ENCODE measurements at places on chromosomes 1 and 21.

- peaks cover 95% of the 10 kb centered on the region for H3K4me1 ChIP-seq
- H3K27ac ChIP-seq, result peak overlapping the region; percentile 100
- peaks cover 59% of the 10 kb centered on the region for H3K36me3 ChIP-seq
Measured at GRCh38 chr1:221712776-221713431, 29.0 kb downstream of the DUSP10 start.

GRCh38 chr1:202710070-202711045, at the start of gene SYT2:
Gene SYT2, minus strand, starts transcription at chr1:202710454. Its CDS starts 104,682 bp downstream, at chr1:202605772.
- no peaks in the 10 kb centered on the region for H3K4me1 ChIP-seq
- H3K4me3 ChIP-seq, result no peak within 1 kb of the TSS
- H3K27me3 ChIP-seq, result peaks cover 74% of the 10 kb centered on the region
- DNase-seq, result peak; percentile 33
- no peaks in the 10 kb centered on the region for H3K36me3 ChIP-seq

- peaks cover 28% of the 10 kb centered on the region for H3K27me3 ChIP-seq
- H3K36me3 ChIP-seq, result no peaks in the 10 kb centered on the region
- no peak overlapping the region for H3K4me3 ChIP-seq
- no peak overlapping the region for H3K27ac ChIP-seq
Measured at GRCh38 chr1:20216574-20216973, 30.3 kb upstream of the PLA2G2C start.

- peaks cover 52% of the 10 kb centered on the region for H3K36me3 ChIP-seq
- H3K27me3 ChIP-seq, result no peaks in the 10 kb centered on the region
- no peak overlapping the region for H3K4me3 ChIP-seq
- H3K27ac ChIP-seq, result peak overlapping the region; percentile 6
- peaks cover 7% of the 10 kb centered on the region for H3K4me1 ChIP-seq
Measured at GRCh38 chr1:220031287-220031686, 15.0 kb downstream of the EPRS1 start.

DNA sequence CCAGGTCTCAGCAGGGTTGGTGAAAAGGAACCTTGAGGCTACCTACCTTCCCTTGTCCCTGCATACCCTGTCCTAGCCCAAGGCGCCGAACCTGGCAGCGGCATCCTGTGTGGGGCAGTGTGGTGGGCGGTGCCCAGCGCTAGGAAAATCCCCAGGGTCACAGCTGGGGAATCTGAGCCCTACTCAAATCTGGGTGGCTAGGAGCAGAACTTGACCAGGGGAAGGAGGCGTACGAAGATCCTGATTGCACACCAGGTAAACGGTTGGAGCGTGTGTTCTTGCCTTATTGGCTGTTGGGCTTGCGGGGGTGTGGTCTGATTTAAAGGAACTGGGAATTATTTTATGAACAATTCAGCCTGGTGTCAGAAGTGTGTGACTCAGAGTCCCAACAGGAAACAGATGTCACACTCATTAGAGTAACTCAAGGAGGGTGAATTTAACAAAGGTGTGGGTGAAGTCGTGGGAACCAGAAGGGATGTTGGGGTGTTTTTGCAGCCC, 118.6 kb downstream of the LRIG2 start:
- H3K27me3 ChIP-seq, result peaks cover 6% of the 10 kb centered on the region
- no peak overlapping the region for H3K27ac ChIP-seq
- H3K4me3 ChIP-seq, result no peak overlapping the region
- no peak for DNase-seq

GRCh38 chr21:35323947-35324346, 274.8 kb upstream of the RUNX1 start:
- no peak overlapping the region for H3K4me3 ChIP-seq
- no peak for DNase-seq
- no peaks in the 10 kb centered on the region for H3K4me1 ChIP-seq
- H3K36me3 ChIP-seq, result no peaks in the 10 kb centered on the region
- no peak overlapping the region for H3K27ac ChIP-seq
- H3K27me3 ChIP-seq, result peaks cover 3% of the 10 kb centered on the region

- H3K4me1 ChIP-seq, result peaks cover 45% of the 10 kb centered on the region
- H3K36me3 ChIP-seq, result peaks cover 48% of the 10 kb centered on the region
- no peak for DNase-seq
- H3K27ac ChIP-seq, result peak overlapping the region; percentile 43
- no peaks in the 10 kb centered on the region for H3K27me3 ChIP-seq
Measured at GRCh38 chr1:150970808-150971582, 3.6 kb downstream of the CERS2 start.

DNA sequence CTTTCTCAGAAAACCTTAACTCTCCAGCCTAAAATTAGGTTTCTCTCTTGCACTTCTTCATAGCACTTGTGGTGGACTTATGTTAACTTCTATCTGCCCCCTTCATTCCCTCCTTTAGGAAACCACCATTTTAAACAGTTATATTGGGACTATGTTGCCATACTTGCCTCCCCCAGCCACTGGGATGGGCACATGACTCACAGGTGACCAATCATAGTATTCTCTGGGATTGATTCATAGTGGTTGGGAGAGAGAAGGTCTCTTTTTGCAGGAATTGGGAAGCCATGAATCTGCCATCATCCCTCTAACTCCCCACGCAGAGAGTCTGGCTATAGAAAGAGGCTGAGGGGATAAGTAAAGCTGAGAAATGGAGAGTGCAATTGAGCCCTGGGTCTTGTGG, 50.4 kb upstream of the NRDC start:
- H3K36me3 ChIP-seq, result no peaks in the 10 kb centered on the region
- no peaks in the 10 kb centered on the region for H3K4me1 ChIP-seq
- no peak for DNase-seq
- no peak overlapping the region for H3K27ac ChIP-seq
- peaks cover 22% of the 10 kb centered on the region for H3K27me3 ChIP-seq

DNA sequence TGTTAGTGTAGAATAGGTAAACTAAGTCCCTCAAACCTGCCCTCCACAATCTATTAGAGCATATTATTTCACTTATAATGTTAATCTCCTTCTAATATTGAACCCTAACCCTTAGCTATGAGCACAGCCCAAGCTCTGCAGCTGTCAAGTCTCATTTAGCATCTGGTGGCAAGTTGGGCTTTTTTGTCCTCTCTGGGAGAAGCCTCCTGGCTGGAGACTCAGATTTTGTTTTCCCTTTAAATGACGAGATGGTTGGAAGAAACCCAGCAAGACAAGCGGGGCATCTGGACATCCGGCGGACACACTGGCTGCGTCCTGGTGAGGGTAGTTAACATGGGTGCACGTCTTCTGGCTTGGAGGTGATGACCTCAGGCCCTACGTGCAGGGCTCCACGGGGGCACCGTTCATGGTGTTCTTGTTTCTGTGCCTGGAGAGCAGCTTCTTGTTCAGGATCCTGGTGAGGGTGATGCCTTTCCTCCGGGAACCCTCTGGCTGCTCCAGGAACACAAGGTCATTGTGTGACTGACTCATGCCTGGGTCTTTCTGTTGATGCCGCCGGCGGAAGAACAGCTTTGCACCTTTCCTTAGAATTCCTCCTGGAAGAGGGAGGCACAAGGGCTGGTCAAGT, 9.7 kb upstream of the PRDM15 start:
- H3K27me3 ChIP-seq, result no peaks in the 10 kb centered on the region
- H3K4me3 ChIP-seq, result no peak overlapping the region
- H3K36me3 ChIP-seq, result no peaks in the 10 kb centered on the region
- no peak for DNase-seq
- H3K27ac ChIP-seq, result no peak overlapping the region

GRCh38 chr1:64476251-64476952, 6.5 kb downstream of the CACHD1 start:
- peaks cover 4% of the 10 kb centered on the region for H3K4me1 ChIP-seq
- H3K27ac ChIP-seq, result no peak overlapping the region
- DNase-seq, result no peak
- peaks cover 14% of the 10 kb centered on the region for H3K27me3 ChIP-seq

DNA sequence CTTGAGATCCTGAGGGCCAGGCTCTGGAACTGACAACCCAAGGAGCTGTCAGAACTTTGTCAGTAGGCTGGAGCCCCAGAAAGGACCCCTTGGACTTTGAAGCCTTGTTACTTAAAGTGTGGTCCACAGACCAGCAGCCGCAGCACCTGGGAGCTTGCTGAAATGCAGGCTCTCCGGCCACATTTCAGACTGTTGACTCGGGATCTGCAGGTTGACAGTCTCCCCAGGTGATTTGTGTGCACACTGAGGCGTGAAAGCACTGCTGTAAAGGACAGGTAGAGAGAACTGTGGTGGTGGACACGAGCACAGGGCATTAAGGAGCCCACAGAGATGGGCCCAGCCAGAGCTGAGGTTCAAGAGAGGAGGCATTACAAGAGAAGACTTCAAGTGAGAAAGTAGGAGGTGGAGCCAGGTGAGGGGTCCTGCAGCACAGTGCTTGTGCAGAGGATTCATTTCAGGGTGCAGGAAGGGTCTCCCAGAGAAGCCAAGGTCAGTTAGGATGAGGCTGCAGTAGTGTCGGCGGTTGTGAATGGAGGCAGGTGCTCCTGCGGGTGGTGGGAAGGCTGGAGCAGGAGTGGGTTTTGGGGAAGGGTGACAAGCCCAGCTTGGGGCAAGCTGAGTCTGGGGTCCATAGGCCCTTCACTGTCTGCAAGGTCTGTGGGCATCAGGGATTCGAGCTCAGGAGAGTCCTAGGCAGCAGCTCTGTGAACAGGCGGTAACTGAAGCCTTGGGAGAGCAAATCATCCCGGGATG, 4.6 kb downstream of the HYI start:
- no peak overlapping the region for H3K4me3 ChIP-seq
- peaks cover 11% of the 10 kb centered on the region for H3K4me1 ChIP-seq
- no peaks in the 10 kb centered on the region for H3K27me3 ChIP-seq
- no peak for DNase-seq
- no peak overlapping the region for H3K27ac ChIP-seq
- peaks cover 55% of the 10 kb centered on the region for H3K36me3 ChIP-seq

DNA sequence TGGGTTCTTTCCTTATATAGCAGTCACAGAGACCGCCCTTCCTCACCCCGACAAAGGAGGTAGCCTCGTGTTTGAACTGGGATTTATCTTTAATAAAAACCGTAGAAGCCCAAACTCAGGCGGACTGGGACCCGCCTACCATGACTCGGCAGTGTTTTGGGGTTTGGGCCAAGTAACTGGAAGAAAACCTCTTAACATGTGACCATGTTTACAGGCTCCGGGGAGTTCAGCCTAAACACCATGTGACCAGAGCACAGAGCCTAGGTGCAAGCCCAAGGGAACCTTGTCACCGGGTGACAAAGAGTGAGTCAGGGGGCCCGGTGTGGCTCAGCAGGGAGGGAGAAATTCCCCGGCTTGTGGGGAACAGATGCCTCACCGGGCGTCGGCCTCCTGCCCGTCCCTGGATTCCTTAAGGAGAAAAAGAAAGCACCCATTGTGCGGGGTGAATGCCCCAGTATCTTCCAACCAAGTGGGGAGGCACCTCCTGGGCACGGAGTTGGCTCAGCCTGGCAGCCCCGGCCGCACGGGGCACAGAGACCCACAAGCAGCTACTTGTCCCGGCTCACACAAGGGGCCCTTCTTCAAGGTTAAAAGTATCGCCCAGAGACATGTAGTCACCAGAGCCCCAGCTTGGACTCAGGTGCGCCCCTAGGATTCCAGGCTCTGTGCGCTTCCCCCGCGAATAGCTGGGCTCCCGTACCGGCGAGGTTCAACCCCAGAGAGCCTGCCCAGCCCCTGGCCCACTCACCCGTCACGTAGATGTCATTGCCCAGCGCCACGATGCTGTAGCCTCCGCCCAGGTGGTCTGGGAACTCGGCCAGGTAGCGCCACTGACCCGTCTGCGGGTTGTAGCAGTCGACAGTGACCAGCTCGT, 1.4 kb downstream of the KLHL21 start:
- H3K4me1 ChIP-seq, result peaks cover 34% of the 10 kb centered on the region
- peak; percentile 79 for DNase-seq
- peak overlapping the region; percentile 93 for H3K27ac ChIP-seq
- H3K27me3 ChIP-seq, result no peaks in the 10 kb centered on the region
- peak overlapping the region; percentile 99 for H3K4me3 ChIP-seq
- H3K36me3 ChIP-seq, result peaks cover 35% of the 10 kb centered on the region

- DNase-seq, result no peak
- no peaks in the 10 kb centered on the region for H3K4me1 ChIP-seq
- no peaks in the 10 kb centered on the region for H3K27me3 ChIP-seq
- no peak overlapping the region for H3K4me3 ChIP-seq
- H3K36me3 ChIP-seq, result no peaks in the 10 kb centered on the region
Measured at GRCh38 chr1:194512345-194512744, 1325.9 kb upstream of the B3GALT2 start.

GRCh38 chr1:200036619-200037270, 9.2 kb downstream of the NR5A2 start:
- H3K27me3 ChIP-seq, result peaks cover 63% of the 10 kb centered on the region
- DNase-seq, result no peak
- no peak overlapping the region for H3K4me3 ChIP-seq

- peaks cover 63% of the 10 kb centered on the region for H3K4me1 ChIP-seq
- DNase-seq, result peak; percentile 40
- no peaks in the 10 kb centered on the region for H3K36me3 ChIP-seq
- H3K27ac ChIP-seq, result peak overlapping the region; percentile 64
- peaks cover 17% of the 10 kb centered on the region for H3K27me3 ChIP-seq
Measured at GRCh38 chr1:206833106-206833680, 32.2 kb upstream of the IL20 start.

GRCh38 chr1:21045351-21045750, 131.3 kb downstream of the EIF4G3 start:
- peaks cover 18% of the 10 kb centered on the region for H3K36me3 ChIP-seq
- H3K27ac ChIP-seq, result no peak overlapping the region
- no peaks in the 10 kb centered on the region for H3K4me1 ChIP-seq
- no peaks in the 10 kb centered on the region for H3K27me3 ChIP-seq
- DNase-seq, result no peak

Data from activated CD8-positive, alpha-beta T cell treated with anti-CD3 and anti-CD28 coated beads, Interleukin-2, amount 10 ng/mL, durations not matched to agents 7 days and 5 days (primary cell).